ENCODE measurements at places on chromosomes 7 and 10.

- DNase-seq, result no peak
Measured at GRCh38 chr10:132619927-132620326, 82.3 kb downstream of the INPP5A start.

- DNase-seq, result no peak
Measured at GRCh38 chr10:11667756-11668155, 56.3 kb upstream of the USP6NL start.

DNA sequence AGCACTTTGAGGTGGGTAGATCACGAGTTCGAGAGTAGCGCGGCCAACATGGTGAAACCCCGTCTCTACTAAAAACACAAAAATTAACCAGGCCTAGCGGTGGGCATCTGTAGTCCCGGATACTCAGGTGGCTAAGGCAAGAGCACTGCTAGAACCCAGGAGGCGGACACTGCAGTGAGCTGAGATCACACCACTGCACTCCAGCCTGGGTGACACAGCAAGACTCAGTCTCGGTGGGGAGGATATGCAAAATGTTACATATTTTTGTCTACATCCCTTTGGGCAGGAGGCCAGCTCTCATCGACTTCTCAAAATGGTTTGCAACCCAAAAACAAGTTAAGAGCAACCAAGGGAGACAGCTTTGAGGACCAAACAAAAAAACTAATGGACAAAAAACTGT lies 8.2 kb downstream of the ATE1 start:
- DNase-seq, result no peak

DNA sequence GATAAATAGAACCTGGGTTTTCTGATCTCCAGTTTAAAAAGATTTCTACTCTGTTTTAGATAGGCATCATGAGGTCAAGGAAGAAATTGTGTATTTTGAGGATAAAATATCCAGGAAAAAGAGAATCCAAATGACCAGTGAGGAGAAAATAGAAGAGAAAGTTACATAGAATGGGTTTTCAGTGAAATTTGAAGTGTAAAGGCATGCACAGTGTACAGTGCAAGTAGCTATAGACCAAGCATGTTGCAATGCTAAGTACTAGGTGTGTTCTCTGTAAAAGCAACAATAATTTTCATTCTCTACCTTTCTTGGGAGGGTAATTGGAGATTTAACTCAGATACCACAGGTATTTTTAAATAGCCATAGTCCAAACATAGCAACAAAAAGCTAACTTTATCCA lies 22.6 kb downstream of the CDK1 start:
- no peak for DNase-seq

DNA sequence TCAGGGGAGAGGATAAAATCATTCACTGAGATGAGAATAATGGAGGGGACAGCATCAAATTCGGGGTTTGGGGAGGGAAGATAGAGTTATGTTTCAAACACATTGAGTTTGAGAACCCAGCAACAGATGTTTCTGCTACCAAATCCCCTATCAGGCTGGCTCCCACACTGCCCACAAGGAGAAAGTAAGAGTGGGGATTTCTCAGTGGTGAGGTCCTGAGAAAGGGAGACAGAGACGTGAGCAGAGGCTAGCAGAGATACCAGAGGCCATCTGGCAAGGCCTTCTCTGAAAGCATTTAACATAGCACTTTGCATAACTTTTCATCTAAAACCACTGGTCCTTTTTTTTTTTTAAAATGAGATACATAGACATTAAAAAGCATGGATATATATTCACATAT lies 7.8 kb upstream of the SLF2 start:
- no peak for DNase-seq

GRCh38 chr7:135366843-135367508 lies 133.3 kb downstream of the STRA8 start:
- no peak for DNase-seq

- no peak for DNase-seq
Measured at GRCh38 chr7:121557034-121557892, 161.2 kb upstream of the FAM3C start.

- DNase-seq, result no peak
Measured at GRCh38 chr10:26628395-26628794, 69.1 kb upstream of the PDSS1 start.

GRCh38 chr7:106926892-106927291 lies 61.8 kb downstream of the PIK3CG start:
- DNase-seq, result no peak

DNA sequence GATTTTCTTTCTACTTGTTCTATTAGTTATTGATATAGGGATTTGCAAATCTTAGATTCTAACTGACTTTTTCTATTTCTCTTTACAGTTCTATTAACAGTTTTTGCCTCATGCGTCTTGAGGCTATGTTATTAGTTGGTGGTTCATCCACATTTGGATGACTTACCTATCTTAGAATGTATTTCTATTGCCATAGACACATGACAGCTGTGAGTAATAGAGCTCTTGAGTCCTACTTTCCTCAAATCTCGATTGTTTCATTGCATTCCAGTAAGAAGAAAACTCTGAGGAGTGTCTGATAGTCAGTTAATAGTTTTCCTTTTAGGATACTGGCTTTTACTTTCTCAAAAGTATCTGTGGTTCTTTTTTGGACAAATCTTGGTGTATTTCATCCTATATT lies 241.4 kb upstream of the ZNF32 start:
- DNase-seq, result no peak

- DNase-seq, result no peak
Measured at GRCh38 chr10:28620251-28620650, 57.1 kb upstream of the BAMBI start.

DNA sequence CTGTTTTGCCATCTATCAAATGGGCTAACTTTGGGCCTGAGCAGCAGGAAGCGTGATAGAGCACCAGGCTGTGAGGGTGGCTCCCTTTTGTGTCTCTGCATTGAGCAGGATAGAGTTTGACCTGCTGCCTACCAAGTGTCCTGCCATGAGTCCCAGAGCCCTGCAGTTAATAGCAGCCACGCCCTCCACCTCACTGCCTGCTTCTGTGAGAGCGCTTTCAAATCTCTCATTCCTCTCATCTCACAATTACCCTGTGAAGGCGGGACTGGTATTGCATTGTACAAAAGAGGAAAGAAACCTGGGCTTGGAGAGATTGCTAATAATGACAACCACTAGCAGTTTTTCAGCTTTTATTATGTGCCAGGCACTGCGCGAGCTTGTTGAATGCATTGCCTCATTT lies 39.9 kb downstream of the UNC5B start:
- DNase-seq, result no peak

- no peak for DNase-seq
Measured at GRCh38 chr10:9331583-9332008, 1277.1 kb downstream of the GATA3 start.

- no peak for DNase-seq
Measured at GRCh38 chr7:93231259-93231658, 907 bp upstream of the VPS50 start.

GRCh38 chr7:131284702-131285419 lies 42.8 kb upstream of the MKLN1 start:
- DNase-seq, result no peak

GRCh38 chr7:71566376-71566775 lies 434.4 kb downstream of the GALNT17 start:
- DNase-seq, result no peak

- no peak for DNase-seq
Measured at GRCh38 chr7:87116315-87116714, 35.9 kb upstream of the DMTF1 start.

DNA sequence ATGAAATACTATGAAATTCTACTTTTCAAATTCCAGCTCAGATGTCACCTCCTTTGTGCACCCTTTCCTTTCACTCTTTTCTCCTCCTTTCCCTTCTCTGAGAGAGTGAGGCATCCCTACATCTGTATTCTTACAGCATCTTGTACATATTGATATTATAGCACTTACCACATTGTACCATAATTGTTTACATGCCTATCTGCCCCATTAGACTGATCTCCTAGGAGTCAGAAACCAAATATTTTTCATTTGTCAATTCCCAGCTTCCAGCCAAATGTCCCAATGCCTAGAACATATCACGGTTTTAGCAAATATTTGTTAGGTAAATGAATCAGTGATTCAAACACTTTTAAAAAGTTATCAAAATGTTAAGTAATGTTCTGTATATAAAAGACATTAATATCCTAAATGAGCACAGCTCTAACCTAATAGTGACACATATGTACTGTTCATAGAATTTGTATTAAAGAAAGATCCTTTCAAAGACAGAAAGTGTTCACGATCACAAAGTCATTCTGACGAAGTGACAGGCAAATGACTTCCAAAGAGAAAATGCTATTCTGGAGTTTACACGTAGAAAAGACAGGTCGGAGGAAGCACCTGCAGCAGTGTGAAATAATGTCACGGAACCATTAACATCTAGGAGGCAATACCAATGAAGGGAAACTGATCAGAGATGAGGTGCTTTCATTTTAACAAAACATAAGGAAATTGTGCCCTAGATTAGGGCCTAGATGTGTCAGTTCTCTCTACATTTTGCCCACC lies 774.2 kb downstream of the MAGI2 start:
- DNase-seq, result no peak

DNA sequence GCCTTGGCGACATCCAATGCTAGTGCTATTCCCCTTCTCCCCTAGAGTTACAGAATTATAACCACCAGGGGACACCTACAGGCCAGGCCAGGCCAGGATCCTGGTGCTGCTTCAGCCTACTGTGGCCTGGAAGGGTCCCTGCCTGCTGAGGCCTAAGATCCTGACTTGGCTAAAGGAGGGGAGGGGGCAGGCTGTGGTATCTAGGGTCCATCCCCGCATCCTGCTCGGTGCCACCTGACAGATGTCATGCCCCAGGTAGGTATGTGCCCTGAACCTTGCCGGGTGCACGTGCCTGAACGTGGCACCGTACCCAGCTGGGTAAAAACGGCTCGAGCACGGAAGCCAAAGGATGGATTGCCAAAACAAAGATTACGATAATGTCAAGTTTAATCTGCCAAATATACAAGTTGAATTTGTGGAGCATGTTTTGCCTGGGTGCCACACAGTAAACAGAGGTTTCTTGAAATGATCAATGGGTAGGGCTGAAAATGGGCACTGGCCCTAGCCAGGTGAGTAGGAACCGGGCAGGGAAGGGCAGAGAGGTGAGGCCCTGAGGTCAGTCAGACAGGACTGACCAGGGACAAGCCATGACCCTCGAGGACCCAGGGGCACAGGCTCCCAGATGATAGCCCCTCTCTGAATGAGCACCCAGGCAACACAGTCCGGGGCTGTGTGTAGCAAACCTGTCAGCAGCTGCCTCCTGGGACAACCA lies 12.6 kb downstream of the PDAP1 start:
- no peak for DNase-seq

- DNase-seq, result peak; percentile 39
Measured at GRCh38 chr10:33334805-33335550, 511 bp upstream of the NRP1 start.

GRCh38 chr10:24390746-24391145 lies 181.8 kb downstream of the KIAA1217 start:
- DNase-seq, result no peak

GRCh38 chr7:108335269-108335918 lies 120.8 kb downstream of the NRCAM start:
- DNase-seq, result peak; percentile 1

GRCh38 chr7:112080978-112081377 lies 125.2 kb downstream of the DOCK4 start:
- DNase-seq, result no peak

- no peak for DNase-seq
Measured at GRCh38 chr7:150453181-150453580, 2.8 kb downstream of the GIMAP8 start.

GRCh38 chr7:142787034-142787768 lies 16.4 kb downstream of the PRSS2 start:
- no peak for DNase-seq

DNA sequence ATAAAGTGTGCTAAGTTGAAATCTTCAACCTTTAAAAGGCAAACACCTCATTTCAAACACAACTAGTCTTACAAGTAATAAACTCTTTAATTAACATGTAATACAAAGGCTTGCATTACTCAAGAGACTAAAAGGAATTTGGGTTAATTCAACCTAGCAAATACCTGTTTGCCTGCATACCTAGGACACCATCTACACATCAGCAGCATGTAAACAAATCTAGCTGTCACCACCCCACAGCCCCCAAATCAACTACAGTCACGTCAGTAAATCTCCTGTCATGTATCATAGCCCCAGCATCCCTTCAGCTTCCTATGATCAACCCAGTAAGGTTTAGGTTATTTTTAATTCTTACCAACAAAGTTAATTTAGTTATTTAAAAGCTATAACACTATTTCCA lies 33.5 kb downstream of the ZNF800 start:
- no peak for DNase-seq

DNA sequence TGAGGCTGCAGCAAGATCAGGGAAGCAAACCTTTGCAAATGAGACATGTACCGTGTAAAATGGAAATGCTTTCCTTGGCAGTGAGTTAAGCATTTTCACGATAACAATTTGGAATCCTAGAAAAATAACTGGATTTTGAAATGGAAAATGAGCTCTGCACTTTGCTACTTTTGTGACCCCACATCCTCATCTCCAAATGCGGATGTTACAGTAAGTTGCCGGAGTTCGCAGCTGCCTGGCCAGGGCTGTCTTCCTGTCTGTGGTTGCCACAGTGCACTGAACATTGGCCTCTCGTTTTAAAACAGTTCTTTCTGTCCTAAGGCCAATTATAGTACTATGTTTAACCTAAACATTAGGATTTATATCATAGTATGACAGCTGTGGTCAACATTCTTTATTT lies 136.2 kb upstream of the FZD8 start:
- DNase-seq, result no peak

- DNase-seq, result no peak
Measured at GRCh38 chr10:1548146-1548545, 189.2 kb downstream of the ADARB2 start.

GRCh38 chr10:13291821-13292773 lies 7.8 kb downstream of the PHYH start:
- DNase-seq, result no peak

GRCh38 chr7:23783115-23783514 lies 73.1 kb downstream of the STK31 start:
- DNase-seq, result no peak

DNA sequence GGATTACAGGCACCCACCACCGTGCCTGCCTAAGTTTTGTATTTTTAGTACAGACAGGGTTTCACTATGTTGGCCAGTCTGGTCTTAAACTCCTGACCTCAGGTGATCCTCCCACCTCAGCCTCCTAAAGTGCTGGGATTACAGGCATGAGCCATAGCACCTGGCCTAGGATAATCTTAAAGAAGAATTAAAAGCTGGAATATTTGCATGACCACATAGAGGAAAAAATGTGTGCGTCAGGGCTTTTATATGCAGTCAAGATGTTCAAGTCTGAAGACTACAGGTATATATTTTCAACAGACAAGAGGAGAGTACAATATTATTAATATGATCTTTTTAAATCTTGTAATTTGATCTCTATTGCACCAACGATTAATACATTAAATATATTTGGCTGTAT lies 39.5 kb downstream of the GNG11 start:
- DNase-seq, result no peak

- no peak for DNase-seq
Measured at GRCh38 chr10:73054286-73054685, 42.4 kb downstream of the P4HA1 start.
